ENCODE measurements at places on chromosomes 16 and 17. TPM values are rescaled to one million over a fixed set of nuclear protein-coding genes. Genes with fewer than 3 reads are reported as not detected.
A peak's percentile ranks its signal among the peaks of the same experiment; 100 is the strongest.

KRTAP3-1 gene
- total RNA-seq = not detected

CYBC1 gene
- total RNA-seq = 268 TPM

TPSG1 gene
- not detected for total RNA-seq

HYDIN gene
- total RNA-seq = not detected

RHBDL1 gene
- 1.2 TPM for total RNA-seq

MEIOC gene
- total RNA-seq = 0.42 TPM

CSH2 gene
- total RNA-seq = not detected

TMIGD1 gene
- total RNA-seq = not detected

TEFM gene
- 18.9 TPM for total RNA-seq

- H3K27ac ChIP-seq = no peak overlapping the region
- no peaks in the 10 kb centered on the region for H3K4me1 ChIP-seq
- H3K36me3 ChIP-seq = no peaks in the 10 kb centered on the region
- no peak overlapping the region for H3K4me3 ChIP-seq
- no peaks in the 10 kb centered on the region for H3K27me3 ChIP-seq
These were observed 1085.5 kb upstream of the RBFOX1 start for GRCh38 chr16:6247150-6247549.

- peaks cover 7% of the 10 kb centered on the region for H3K27me3 ChIP-seq
- H3K4me3 ChIP-seq = no peak overlapping the region
- H3K4me1 ChIP-seq = peaks cover 2% of the 10 kb centered on the region
- H3K27ac ChIP-seq = no peak overlapping the region
- no peak for DNase-seq
These were observed 98.5 kb downstream of the PGS1 start for GRCh38 chr17:78476973-78477372.

- no peaks in the 10 kb centered on the region for H3K27me3 ChIP-seq
- no peak for DNase-seq
- H3K4me1 ChIP-seq = peaks cover 46% of the 10 kb centered on the region
- H3K4me3 ChIP-seq = peak overlapping the region; percentile 70
- H3K27ac ChIP-seq = peak overlapping the region; percentile 87
These were observed 30.4 kb downstream of the LITAF start for GRCh38 chr16:11556214-11556819.

DNA sequence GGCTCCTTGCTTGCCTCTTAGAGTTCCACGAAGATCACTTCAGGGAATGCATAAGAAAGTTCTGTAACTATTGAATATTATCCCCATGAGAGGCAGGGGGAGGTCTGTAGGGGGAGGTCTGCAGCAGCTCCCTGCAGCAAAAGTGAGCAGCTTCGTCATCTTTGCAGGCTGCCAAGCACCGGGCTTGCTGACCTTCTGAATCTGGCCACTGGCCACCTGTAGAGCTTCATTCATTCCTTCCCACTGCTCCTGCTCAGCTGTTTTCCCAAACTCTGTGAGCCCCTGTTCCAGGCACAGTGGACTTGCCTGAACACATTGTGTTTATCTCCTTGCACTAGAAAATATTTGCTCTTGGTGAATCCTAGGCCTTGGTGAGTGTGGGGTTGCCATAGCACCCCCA is 443.3 kb downstream of the HAPSTR1 start:
- H3K4me1 ChIP-seq = no peaks in the 10 kb centered on the region
- H3K36me3 ChIP-seq = no peaks in the 10 kb centered on the region
- no peak overlapping the region for H3K4me3 ChIP-seq
- no peaks in the 10 kb centered on the region for H3K27me3 ChIP-seq
- DNase-seq = no peak
- no peak overlapping the region for H3K27ac ChIP-seq

DNA sequence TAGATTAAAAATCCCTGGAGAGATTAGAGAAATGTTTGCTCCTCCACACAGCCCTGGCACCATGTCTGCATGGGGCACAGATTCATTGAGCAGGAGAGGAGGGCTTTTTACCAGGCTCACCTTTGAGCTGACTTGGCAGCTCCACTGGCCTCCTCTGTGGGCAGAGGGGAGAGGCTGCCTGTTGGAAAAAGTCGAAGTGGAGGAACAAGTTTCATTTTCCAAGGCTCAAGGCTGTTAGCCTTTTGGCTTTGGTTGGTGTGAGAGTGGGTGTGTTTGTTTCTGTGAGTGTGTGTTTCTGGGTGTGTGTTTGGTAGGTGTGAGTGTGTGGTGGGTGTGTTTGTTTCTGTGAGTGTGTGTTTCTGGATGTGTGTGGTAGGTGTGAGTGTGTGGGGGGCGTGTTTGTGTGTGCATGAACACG is 5.6 kb downstream of the TMEM238L start:
- no peak for DNase-seq
- no peak overlapping the region for H3K4me3 ChIP-seq
- no peaks in the 10 kb centered on the region for H3K36me3 ChIP-seq
- H3K27ac ChIP-seq = no peak overlapping the region
- peaks cover 1% of the 10 kb centered on the region for H3K27me3 ChIP-seq

GRCh38 chr16:87924811-87925670 is 11.3 kb downstream of the CA5A start:
- DNase-seq = no peak
- H3K27ac ChIP-seq = no peak overlapping the region
- H3K4me3 ChIP-seq = no peak overlapping the region
- H3K4me1 ChIP-seq = peaks cover 6% of the 10 kb centered on the region

- no peak overlapping the region for H3K27ac ChIP-seq
- no peaks in the 10 kb centered on the region for H3K4me1 ChIP-seq
- DNase-seq = no peak
- no peaks in the 10 kb centered on the region for H3K27me3 ChIP-seq
These were observed 183.5 kb upstream of the ANKFN1 start for GRCh38 chr17:55969562-55970324.

GRCh38 chr17:19513897-19514488 is 19.7 kb upstream of the SLC47A1 start:
- peaks cover 7% of the 10 kb centered on the region for H3K4me1 ChIP-seq
- H3K27me3 ChIP-seq = no peaks in the 10 kb centered on the region
- H3K27ac ChIP-seq = no peak overlapping the region
- no peak overlapping the region for H3K4me3 ChIP-seq
- H3K36me3 ChIP-seq = no peaks in the 10 kb centered on the region

GRCh38 chr17:78496311-78496710 is 80.9 kb downstream of the DNAH17 start:
- H3K27me3 ChIP-seq = no peaks in the 10 kb centered on the region
- no peaks in the 10 kb centered on the region for H3K36me3 ChIP-seq
- peaks cover 2% of the 10 kb centered on the region for H3K4me1 ChIP-seq

DNA sequence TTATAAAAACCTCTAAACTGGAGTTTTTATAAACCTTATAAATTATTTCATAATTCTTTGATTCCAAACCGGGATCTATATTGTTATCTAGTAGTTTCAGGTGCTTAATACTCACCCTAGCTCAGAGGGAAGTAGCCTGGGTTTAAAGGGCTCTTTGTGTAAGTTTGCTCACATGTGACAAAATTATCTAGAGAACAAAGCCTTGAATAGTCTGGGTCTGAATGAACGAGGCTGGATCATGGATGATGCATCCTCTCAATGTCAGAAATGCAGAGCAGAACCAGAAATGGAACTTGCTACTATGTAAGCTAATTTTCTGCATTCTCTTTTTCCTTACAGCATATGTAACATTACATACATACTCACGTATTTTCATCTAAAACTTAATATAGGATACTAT is 103.9 kb upstream of the NETO2 start:
- no peak for DNase-seq
- H3K4me1 ChIP-seq = no peaks in the 10 kb centered on the region
- no peak overlapping the region for H3K4me3 ChIP-seq
- no peaks in the 10 kb centered on the region for H3K36me3 ChIP-seq
- H3K27ac ChIP-seq = no peak overlapping the region
- no peaks in the 10 kb centered on the region for H3K27me3 ChIP-seq

All from activated CD4-positive, alpha-beta T cell treated with anti-CD3 and anti-CD28 coated beads, Interleukin-2, amount 10 ng/mL, durations not matched to agents 24 days and 14 days (primary cell).